NCI-H774 (cell line): ENCODE measurements at places on chromosomes 11 and 22.

DNA sequence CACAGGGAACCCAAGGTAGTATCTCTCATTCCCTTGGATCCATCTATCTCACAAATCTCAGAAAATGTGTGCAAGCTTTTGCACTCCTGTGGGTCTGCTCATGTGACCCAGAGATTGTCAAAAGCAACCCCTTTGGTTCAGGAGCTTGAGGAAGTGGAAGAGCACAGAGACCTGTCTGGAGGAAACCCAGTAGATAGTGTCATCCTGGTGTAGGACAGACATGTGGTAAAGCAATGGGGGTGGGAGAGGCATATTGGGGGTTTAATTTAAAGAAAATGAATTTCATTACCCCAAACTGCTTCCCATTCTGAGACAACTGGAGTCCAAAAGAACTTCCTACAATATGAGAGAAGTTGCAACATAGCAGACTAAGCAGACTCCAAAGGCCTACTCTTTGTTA lies 5.8 kb upstream of the MS4A14 start:
- no peak for DNase-seq

- DNase-seq: no peak
Measured at GRCh38 chr11:113991170-113991569, 16.3 kb downstream of the HTR3A start.

DNA sequence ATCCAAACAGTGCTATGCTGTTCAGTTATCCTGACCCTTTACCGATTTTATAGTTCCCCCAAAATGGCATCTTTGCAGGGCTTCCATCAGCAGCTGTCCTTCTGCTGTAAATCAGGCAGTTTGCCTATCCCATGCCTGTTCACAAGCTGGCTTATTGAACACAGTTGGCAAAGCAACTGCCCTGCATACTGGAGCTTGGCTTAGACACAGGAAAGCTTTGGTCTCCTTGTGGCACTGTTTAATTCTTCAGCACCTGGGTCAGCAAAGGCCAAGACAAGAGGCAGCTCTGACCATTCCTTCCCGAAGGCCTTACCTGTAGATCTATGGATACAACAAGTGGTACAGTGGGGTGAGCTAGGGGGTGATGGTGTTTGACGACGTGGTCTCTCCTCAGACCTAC lies 32.2 kb downstream of the TSPAN18 start:
- no peak for DNase-seq

DNA sequence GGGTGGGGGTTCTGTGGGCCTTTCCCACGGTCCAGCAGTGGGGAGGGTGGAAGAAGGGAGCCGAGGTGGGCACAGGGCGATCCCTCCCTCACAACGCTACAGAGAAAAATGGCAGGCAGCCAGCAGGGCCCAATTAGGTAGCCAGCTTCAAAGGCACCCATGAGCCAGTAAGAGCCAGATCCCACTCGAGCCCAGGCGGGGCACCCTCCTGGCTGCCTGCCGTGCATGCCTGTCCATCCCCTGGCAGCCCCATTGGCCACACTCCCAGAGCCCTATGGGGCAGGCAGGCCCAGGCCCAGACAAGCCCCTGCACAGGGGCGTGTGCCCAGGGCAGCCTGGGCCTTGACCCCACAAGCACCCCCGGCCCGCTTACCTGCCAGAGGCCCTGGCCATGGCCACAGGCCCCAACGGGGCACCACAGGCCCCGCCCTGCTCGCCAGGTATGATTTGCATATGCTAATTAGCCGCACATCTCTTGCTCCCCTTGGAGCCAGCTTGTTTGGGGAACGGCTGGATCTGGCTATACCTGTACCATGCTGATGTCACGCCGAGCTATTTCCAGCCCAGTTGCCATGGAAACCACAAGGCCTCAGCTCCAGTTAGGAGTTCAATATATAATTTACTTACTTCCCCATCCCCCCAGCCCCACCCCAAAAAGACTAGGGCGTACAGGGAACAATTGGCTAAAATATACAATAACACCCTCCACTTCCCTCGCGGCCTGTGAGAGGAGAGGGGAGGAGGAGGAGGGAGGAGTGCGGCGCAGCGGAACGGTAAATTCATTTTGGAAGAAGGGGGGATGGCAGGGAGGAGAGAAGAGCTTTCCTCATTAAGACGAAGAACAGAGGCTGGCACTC lies 47.5 kb upstream of the TCF20 start:
- peak; percentile 33 for DNase-seq

GRCh38 chr22:48897645-48898370 lies 929.9 kb downstream of the BRD1 start:
- no peak for DNase-seq

DNA sequence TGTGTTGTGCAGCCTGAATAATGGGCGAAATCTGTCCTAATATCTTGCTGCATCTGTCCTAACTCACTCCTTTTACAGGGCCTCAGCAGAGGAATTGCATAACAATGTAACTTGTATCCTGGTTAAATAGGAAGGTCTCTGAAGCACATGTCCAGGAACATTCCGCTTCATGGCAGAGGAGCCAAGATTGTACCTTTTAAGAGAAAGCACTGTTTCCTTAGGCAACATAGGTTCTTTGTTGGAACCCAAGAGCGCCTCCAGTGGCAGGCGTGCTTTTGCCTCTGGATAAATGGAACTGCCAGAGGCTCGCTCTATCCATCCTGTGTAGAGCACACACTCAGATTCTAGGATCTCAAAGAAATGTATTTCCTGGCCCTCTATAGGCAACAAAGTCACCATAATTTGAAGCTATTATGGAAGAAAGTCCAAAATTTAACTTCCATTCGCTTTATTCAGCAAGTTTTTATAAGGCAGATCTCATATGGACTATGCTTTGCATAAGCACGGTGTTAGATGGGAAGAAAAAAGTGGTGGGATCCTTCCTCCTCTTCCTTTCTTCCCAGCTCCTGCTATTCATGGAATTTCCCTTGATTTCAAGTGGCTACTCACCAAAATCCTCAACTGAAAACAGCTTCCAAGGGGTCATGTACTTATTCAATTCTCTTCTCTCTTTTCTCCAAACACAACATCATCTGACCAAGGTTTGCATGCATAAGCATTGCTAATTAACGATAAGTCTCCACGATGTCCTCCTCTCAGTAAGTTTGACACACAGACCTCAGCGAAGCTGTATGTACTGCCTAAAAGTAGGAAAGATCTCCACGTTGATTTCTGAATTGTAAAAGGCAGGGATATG lies at the start of gene BLID:
BLID (minus strand) TSS at position 692 of the 856 bp plus-strand sequence; CDS start at position 399, 293 bp downstream.
- DNase-seq: no peak

- no peak for DNase-seq
Measured at GRCh38 chr11:106998916-106999188, 19.4 kb downstream of the GUCY1A2 start.

GRCh38 chr11:120579611-120580031 lies 68.1 kb downstream of the GRIK4 start:
- no peak for DNase-seq

DNA sequence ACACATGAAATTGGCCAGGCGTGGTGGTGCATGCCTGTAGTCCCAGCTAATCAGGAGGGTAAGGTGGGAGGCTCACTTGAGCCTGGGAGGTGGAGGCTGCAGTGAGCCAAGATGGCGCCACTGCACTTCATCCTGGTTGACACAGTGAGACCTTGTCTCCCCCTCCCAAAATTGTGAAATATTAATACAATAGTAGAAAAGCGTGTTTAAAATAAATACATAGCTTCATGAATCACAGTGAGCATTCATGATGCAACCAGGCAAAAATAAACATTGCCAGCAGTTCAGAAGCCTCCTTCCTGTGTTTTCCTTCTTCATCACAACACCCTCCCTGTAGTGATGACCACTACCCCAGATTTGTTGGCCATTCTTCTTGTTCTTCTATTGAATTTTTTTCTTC lies 4.3 kb upstream of the TEAD1 start:
- no peak for DNase-seq

GRCh38 chr11:60130496-60130895 lies 42.0 kb downstream of the MS4A2 start:
- peak; percentile 53 for DNase-seq

- DNase-seq: no peak
Measured at GRCh38 chr11:43922295-43922648, 20.2 kb upstream of the C11orf96 start.

DNA sequence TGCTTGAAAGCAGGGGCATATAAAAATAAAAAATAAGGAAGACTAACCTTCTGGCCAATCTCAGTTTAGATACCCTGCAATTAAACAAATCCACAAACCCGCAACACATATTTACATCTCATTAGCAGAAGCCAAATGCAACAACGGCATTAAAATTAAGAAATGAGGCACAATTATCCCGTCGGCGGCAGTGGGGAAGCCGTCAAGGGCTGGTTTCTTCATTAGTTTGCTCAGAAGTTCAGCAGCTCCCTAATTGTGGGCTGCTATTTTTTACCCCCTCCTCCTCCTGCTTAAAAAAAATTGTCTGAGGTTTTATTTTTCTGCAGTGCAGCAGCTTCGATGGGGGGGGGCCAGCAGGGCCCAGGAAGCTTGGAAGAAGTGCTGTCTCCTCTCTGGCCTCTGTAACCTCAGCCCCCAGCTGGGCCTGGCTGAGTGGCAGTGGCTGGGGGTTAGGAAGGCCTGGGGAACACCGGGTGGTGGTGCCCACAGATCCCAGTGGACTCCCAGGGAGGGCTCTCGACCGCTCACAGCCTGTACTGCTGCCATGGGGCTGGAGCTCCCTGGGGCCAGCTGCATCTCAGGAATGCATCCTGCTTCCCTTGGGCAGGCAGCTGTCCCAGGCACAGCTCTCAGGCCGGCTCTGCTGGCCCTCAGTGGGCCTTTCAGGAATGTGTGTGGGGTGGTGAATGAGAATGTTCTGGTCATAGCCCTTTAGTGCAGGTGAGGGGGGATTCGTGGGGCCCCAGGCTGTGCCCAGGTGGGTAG lies 148.7 kb upstream of the B3GAT1 start:
- DNase-seq: no peak

GRCh38 chr11:78289552-78290292 lies 101.0 kb downstream of the USP35 start:
- no peak for DNase-seq

DNA sequence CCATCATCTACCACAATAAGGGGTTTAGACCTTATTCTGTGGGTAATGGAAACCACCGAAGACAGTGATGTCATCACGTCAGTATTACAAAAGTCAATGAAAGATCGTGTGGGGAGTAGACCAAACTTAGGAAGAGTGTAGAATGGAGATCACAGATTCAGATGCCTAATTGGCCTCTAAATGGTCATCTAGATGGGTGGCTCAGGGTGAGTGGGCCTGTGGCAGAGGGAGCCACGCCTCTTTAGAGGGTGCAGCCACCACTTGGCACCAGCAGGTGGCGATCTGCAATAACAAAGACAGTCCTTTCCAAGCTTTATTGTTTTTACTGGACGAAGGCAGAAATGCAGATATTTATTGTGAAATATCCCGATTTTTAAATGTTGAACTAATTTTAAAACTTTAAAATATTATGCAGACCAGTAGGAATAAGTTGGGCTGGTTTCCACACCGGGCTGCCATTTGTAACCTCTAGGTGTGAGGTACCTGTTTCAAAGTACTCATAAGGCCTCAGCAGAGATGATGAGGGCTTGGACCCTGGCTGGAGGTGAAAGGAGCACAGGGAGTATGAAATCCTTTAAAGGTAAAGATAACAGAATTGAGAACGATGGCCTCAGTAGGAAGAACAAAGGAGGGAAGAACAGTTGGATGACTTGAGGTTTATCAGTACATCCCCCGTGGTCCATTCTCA lies 222.0 kb downstream of the DBX1 start:
- DNase-seq: peak; percentile 41

GRCh38 chr11:13889552-13890249 lies 72.8 kb upstream of the SPON1 start:
- DNase-seq: peak; percentile 84

- no peak for DNase-seq
Measured at GRCh38 chr11:31676280-31676982, 134.7 kb downstream of the PAX6 start.

GRCh38 chr11:134008634-134009071 lies 51.9 kb upstream of the IGSF9B start:
- no peak for DNase-seq

DNA sequence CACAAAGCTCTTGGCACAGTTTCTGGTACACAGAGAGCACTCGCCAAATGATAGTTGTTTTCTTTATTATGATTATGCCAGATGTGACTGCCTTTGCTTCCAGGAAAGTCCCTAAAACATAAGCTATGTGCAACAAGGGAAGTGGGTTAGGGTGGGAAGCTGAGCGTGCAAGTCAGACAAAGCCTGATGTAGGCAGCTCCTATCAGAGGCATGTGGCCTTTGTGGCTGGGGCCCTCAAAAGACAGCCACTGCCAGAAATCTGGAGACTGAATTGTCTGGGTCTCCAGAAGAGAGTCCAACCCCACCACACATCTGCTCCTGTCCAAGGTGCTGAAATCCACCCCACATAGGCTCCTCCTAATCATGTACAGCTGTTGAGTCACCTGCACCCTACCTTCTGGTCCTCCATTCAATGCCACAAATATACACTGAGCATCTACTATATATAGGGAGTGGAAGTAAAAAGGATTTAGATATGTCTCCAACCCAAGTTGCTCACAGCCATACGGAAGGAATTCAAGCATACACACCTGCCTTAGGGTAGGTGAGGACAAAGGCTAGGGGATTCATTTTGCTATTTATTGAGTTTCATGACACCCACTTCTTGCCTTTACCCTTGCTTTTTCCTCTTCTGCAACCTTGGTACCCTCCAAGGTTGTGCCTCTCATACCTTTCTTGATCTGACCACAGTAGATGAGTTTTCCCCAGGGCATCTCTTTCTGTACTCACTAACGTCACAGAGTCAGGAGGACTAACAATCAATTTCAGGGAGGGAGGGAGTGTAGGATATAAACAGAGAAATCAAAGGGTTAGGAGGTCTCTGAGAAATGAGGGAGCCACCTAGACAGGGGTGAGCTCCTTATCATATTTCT lies 12.4 kb downstream of the SEC14L3 start:
- DNase-seq: no peak

DNA sequence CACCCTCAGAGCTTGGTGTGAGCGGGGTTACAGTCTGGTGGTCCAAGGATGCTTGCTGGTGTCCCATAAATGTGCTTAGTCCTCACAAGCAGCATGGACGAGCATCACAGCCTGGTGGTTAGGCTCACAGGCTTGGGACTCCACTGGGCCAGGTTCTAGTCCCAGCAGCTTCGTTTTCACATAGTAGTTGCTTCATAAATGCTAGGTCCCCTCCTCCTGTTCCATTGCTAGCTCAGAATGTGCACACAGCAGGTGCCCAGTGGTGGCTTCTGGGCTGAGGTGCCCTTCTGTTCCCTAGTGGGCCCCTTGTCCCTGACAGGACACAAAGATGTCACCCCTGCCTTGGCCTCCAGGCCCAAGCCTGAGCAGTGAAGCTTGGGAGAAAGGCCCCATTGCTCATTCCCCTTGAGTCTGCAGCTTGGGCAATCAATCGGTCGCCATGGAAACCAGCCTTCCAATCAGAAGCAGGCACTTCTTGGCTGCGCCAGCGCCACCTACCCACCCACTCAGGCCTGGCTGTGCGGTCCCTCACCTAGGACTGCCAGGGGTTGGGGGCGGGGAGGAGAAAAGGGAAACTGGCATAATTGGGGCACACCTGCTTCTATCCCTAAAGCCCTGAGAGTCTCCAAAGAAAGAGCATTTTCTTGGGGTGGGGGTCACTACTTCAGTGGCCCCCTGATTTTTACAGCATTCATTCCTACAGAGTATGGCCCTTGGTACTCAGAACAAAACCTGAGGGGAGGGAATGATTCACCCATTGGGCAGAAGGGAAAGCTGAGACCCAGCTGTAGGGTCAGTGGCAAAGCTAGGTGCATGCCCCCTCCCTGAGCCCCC lies 48.1 kb downstream of the CYTH4 start:
- DNase-seq: no peak

- DNase-seq: no peak
Measured at GRCh38 chr11:61329871-61330270, 3.0 kb downstream of the DDB1 start.

GRCh38 chr11:37533830-37534229 lies 935.8 kb upstream of the RAG2 start:
- DNase-seq: no peak
